ENCODE measurements at places on chromosomes 13 and 19.

- H3K4me1 ChIP-seq, result peaks cover 39% of the 10 kb centered on the region
- H3K27me3 ChIP-seq, result no peaks in the 10 kb centered on the region
- DNase-seq, result no peak
- peaks cover 40% of the 10 kb centered on the region for H3K36me3 ChIP-seq
- peak overlapping the region; percentile 98 for H3K27ac ChIP-seq
Measured at GRCh38 chr19:16628984-16629691, 1.1 kb upstream of the MED26 start.

DNA sequence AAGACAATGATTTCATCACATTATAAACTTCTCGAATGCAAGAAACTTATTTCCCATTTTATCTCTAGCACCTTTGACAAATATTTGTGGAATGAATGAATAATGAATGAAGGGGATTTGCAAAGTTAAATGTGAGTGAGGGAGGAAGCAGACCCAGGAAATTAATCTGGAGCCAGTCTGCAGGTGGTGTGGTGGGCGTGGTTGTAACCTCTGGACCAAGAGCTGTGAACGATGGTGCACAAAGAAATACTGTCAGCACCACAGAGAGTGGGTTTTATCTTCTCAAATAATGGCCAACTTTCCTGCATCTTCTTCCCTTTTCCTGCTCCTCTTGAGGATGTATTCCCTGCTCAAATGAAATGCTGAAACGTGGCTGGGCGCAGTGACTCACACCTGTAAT is 11.0 kb upstream of the ZNF792 start:
- no peak for DNase-seq
- H3K4me3 ChIP-seq, result no peak overlapping the region
- peaks cover 21% of the 10 kb centered on the region for H3K4me1 ChIP-seq
- no peaks in the 10 kb centered on the region for H3K36me3 ChIP-seq
- no peak overlapping the region for H3K27ac ChIP-seq

DNA sequence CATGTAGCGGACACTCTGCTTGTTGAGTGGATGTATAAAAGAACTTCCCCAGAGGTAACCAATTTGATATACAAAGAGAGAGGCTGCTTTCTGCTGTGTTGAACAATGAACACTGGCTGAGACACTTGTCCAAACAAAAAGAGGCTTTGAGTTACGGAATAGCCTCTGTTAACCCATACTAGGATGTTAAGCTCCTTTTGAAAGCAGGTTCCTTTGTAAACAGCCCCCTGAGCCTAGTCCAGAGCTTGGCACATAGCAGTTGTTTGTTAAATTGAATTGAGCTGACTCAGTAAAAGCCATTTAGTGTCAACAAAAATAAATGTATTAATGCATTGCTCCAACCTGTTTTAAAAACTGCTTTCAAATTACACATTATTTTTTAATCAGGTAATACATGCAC is 200.1 kb downstream of the MZT1 start:
- H3K4me1 ChIP-seq, result no peaks in the 10 kb centered on the region
- H3K27me3 ChIP-seq, result no peaks in the 10 kb centered on the region
- no peaks in the 10 kb centered on the region for H3K36me3 ChIP-seq
- no peak overlapping the region for H3K4me3 ChIP-seq
- no peak for DNase-seq

DNA sequence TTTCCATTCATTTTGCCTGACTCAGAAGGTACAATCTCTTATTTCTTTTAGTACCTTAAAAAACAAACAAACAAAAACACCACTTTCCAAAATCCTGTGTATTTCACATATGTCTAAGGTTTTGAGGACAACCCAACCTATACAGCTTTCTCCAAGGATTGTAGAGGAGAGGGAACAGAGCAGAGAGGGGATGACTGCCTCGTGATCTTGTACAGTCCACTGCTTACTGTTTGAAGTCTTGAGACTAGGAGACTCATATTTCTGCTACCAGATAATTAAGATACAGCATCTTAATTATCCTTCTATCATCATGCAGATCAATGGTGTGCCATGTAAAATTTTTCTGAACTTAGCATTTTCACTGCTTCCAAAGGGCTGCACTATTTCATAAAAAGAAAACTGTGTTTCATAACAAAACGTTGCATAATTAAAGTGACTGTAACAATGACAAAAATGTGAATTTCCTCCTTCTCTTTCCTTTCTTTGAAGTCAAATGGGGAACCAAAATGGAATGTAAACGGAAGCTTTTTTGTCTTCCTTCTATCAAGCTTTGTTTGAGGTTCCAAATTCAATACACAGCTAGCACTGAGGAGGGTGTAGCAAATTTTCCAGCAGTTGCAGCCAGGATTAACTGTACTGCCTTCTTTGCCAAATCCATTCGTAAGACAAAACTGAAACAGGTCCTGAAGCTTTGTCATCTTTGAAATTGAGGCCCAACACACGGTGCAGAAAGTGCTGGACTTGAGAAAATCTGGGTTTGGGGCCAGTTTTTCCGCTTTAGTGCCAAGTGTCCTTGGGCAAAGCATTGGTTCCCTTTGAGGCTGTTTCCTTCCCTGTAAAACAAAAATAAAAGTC is 34.9 kb upstream of the RCBTB2 start:
- H3K4me1 ChIP-seq, result peaks cover 23% of the 10 kb centered on the region
- H3K27me3 ChIP-seq, result peaks cover 4% of the 10 kb centered on the region

GRCh38 chr19:29013325-29013724 is 199.6 kb downstream of the UQCRFS1 start:
- no peaks in the 10 kb centered on the region for H3K4me1 ChIP-seq
- H3K27me3 ChIP-seq, result no peaks in the 10 kb centered on the region
- H3K27ac ChIP-seq, result no peak overlapping the region
- DNase-seq, result no peak
- no peaks in the 10 kb centered on the region for H3K36me3 ChIP-seq

DNA sequence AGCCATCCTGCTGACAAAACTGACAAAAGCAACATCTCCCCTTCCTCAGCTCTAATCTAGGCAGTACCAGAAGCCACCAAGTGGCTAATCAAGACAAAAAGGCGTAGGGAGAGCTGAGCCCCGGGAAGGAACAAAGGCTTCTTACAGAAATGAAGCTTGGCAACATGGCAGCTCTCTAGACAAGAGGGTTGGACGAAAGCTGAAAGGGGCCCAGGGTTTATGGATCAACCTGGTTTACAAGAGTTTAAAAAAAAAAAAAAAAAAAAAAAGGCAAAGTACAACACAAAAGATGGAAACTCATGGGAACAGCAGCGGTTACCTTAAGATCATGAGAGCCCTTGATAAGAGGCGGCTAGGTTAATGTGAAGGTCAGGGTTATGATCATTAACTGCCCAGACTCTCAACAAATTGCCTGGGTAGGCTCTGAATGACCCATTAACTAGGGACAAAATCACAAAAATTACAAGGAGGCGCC is 14.0 kb downstream of the ZC3H4 start:
- H3K27ac ChIP-seq, result no peak overlapping the region
- no peaks in the 10 kb centered on the region for H3K27me3 ChIP-seq
- no peak for DNase-seq
- peaks cover 41% of the 10 kb centered on the region for H3K4me1 ChIP-seq
- H3K4me3 ChIP-seq, result no peak overlapping the region

DNA sequence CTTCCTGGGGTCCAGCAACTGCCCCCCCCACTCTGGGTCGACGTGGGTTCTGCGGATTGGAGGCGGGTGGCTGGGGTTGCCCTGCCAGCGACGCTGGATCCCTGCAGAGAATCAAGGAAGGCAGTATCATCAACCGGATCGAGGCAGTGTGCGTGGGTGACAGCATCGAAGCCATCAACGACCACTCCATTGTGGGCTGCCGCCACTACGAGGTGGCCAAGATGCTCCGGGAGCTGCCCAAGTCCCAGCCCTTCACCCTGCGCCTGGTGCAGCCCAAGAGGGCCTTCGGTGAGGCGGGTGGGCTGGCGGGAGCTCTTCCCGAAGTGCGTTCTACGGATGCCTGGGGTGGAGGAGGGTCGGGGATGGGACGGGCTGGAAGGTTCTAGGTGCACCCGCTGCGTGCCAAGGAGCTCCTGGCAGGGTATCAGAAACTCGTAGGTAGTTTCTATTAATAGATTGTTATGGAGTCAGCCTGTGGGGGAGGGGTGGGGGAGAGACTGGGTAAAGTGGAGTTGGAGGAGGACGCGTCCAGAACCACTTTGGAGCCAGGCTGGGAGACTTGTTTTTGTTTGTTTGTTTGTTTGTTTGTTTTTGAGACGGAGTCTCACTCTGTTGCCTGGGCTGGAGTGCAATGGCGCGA is 1.5 kb downstream of the GIPC3 start:
- no peaks in the 10 kb centered on the region for H3K36me3 ChIP-seq
- DNase-seq, result no peak
- H3K4me1 ChIP-seq, result peaks cover 11% of the 10 kb centered on the region
- no peak overlapping the region for H3K27ac ChIP-seq

- no peak overlapping the region for H3K4me3 ChIP-seq
- DNase-seq, result no peak
- no peak overlapping the region for H3K27ac ChIP-seq
- H3K27me3 ChIP-seq, result peaks cover 18% of the 10 kb centered on the region
Measured at GRCh38 chr13:76971851-76972829, 19.7 kb upstream of the CLN5 start.

DNA sequence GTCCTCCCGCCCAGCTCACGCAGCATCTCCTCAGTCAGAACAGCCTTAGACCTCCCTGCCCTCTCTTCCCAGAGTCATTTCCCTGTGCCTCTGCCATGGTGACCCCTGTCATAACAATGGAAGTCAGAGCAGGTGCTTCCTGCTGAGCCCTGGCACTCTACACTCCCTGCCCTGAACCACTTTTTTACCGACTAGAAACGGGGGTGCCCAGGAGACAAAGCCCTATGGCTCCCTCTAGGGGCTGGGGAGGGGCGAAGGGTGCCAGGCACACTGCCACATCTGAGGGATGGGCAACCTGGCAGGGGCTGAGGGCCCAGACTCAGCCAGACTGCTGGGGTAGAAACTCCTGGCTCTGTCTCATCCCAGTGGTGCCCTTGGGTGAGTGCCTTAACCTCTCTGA is 16.4 kb downstream of the ZNF574 start:
- H3K4me1 ChIP-seq, result peaks cover 25% of the 10 kb centered on the region
- H3K4me3 ChIP-seq, result no peak overlapping the region
- no peak overlapping the region for H3K27ac ChIP-seq
- peaks cover 46% of the 10 kb centered on the region for H3K36me3 ChIP-seq
- no peak for DNase-seq

GRCh38 chr13:113835461-113836270 is 28.2 kb downstream of the GAS6 start:
- H3K4me3 ChIP-seq, result no peak overlapping the region
- DNase-seq, result no peak
- peaks cover 2% of the 10 kb centered on the region for H3K36me3 ChIP-seq
- H3K27ac ChIP-seq, result no peak overlapping the region

DNA sequence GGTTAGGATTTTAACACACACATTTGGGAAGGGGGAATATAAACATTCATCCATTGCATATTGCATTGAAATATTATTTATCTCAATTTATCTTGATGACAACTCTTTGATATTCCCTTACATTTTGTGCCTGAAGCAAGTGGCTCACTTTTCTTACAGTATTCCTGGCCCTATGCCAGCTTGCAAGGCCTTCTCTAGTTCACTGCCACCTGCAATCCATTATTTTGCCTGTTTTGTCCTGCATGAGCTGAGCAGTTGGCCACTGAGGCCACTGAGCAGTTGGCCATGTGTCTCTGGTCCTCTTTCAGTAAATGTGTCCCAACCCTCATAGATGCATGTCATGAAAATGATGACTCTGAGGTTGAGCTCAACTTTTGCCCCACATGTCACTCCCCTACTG is 49.8 kb downstream of the CBY2 start:
- no peak for DNase-seq
- H3K36me3 ChIP-seq, result no peaks in the 10 kb centered on the region
- H3K27me3 ChIP-seq, result no peaks in the 10 kb centered on the region
- H3K4me1 ChIP-seq, result no peaks in the 10 kb centered on the region

DNA sequence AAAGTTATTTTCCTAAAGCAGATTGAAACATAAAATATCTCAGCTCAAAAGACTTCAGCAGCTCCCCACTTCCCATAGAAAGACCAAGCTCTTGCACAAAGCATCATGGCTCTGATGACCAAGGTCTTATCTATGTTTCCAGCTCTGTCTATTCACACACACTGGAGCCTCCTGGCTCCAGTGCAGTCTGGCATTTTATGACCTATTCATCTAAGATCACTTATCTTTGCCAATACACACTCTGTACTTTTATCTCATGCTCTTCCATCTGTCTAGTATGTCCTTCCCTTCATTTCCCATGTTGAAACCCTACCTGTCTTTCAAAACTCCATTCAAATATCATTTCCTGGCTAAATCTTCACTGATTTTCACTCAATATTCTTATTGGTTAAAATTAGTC is 74.4 kb downstream of the FGF9 start:
- H3K4me1 ChIP-seq, result no peaks in the 10 kb centered on the region
- no peak overlapping the region for H3K27ac ChIP-seq
- peaks cover 6% of the 10 kb centered on the region for H3K27me3 ChIP-seq
- no peaks in the 10 kb centered on the region for H3K36me3 ChIP-seq
- H3K4me3 ChIP-seq, result no peak overlapping the region
- no peak for DNase-seq

DNA sequence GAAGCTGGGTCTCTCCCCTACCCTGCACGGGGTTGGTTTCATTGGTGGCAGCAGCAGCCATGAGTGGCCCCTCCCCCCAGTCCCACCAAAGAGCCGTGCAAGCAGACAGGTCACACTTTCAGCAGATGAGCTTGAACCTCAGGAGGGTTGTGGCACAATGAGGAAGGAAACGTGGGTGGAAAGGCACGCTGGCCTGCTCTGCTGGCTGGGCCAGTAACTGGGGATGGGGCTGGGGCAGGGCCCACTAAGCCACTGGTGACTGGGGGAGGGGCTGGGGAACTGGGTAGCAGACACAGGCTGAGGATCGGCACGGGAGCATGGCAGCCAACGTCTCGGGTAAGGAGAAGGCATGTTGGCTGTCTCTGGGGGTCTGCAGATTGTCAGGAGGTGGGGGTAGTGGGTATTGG is at the start of gene P2RY11:
Gene P2RY11, plus strand, starts transcription at position 289 of the 407 bp plus-strand sequence. Its CDS starts 29 bp downstream, at position 318.
- peak within 1 kb of the TSS; percentile 20 for H3K4me3 ChIP-seq
- peaks cover 82% of the 10 kb centered on the region for H3K4me1 ChIP-seq
- peak within 1 kb of the TSS; percentile 63 for H3K27ac ChIP-seq
- H3K36me3 ChIP-seq, result peaks cover 72% of the 10 kb centered on the region

DNA sequence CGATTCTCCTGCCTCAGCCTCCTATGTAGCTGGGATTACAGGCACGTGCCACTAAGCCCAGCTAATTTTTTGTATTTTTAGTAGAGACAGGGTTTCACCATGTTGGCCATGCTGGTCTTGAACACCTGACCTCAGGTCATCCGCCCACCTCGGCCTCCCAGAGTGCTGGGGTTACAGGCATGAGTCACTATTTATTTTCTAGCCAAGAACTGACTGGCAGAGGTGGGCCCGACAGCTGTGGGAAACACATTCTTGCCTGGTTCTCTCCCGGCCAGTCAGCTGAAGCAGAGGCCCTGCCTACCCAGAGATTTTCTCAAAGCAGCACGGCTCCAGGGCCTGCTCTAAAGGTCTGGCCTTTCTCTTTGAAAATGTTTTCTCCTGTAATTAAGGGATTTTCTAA is 108.0 kb downstream of the KCTD15 start:
- peaks cover 27% of the 10 kb centered on the region for H3K27me3 ChIP-seq
- H3K27ac ChIP-seq, result no peak overlapping the region
- no peak for DNase-seq
- H3K4me1 ChIP-seq, result peaks cover 15% of the 10 kb centered on the region
- no peak overlapping the region for H3K4me3 ChIP-seq

GRCh38 chr13:42109957-42110356 is 61.5 kb downstream of the DGKH start:
- H3K4me3 ChIP-seq, result no peak overlapping the region
- no peak for DNase-seq
- H3K27ac ChIP-seq, result no peak overlapping the region
- no peaks in the 10 kb centered on the region for H3K27me3 ChIP-seq
- no peaks in the 10 kb centered on the region for H3K4me1 ChIP-seq
